ENCODE measurements at places on chromosomes 1 and 21.
A peak's percentile ranks its signal among the peaks of the same experiment; 100 is the strongest.

GRCh38 chr1:180256341-180257027, 26.4 kb downstream of the LHX4 start:
- no peak for DNase-seq

- peak; percentile 79 for DNase-seq
These were observed 154.0 kb downstream of the PSMG1 start for GRCh38 chr21:39029086-39029755.

- no peak for DNase-seq
These were observed 6.2 kb downstream of the MAP1LC3C start for GRCh38 chr1:241992734-241993133.

DNA sequence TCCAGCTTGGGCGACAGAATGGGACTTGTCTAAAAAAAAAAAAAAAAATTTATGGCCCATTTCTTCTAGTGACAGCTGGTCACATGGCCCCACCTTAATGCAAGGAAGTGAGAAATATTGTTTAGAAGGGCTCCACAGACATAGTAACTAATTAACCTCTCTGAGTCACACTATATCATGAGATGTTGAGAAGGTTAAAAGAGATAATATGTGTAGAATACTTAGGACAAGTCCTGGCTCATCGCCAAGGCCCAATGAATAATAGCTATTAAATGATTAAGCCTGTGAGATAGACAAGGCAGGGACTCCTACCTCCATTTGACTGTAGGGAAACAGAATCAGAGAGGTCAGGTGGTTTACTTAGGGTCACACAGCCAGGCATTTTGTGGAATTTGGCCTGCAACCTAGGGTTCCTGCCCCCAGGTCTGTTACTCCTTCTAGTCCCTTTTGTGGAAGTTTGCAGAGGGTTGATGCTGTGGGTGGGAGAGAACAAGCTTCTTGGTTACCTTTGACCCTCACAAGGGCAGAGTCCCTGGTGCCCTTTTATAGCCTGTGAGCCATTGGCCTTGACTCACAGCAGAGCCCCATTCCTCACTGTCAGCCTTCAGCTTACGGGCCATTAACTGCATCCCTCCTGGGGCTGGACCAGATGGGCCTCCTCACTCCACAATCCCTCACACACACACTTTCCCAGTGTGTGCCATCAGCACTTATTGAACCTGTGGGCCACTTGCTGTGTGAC, 48.5 kb downstream of the OPRD1 start:
- no peak for DNase-seq

GRCh38 chr1:143720087-143721023, 251.4 kb downstream of the FAM72C start:
- DNase-seq = no peak

- no peak for DNase-seq
These were observed 86.1 kb downstream of the NPHP4 start for GRCh38 chr1:5906116-5906515.

DNA sequence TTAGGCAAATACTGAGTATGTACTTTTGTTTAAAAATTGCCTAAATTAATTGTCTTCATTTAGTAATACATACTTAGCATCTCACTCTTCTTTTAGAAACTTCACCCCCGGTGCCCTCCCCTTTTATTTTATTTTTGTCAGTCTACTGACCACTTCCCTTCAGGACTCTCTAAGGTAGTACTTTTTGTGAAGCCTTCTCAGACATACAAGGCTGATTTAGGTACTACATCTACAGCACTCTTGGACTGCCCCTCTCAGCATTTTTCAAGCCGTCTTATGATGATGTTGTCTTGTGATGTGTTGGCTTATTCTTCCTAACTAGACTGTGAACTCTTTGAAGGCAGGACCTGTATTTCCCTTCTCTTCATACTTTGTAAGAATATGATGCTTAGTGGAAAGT, 24.7 kb downstream of the RPS6KC1 start:
- no peak for DNase-seq

DNA sequence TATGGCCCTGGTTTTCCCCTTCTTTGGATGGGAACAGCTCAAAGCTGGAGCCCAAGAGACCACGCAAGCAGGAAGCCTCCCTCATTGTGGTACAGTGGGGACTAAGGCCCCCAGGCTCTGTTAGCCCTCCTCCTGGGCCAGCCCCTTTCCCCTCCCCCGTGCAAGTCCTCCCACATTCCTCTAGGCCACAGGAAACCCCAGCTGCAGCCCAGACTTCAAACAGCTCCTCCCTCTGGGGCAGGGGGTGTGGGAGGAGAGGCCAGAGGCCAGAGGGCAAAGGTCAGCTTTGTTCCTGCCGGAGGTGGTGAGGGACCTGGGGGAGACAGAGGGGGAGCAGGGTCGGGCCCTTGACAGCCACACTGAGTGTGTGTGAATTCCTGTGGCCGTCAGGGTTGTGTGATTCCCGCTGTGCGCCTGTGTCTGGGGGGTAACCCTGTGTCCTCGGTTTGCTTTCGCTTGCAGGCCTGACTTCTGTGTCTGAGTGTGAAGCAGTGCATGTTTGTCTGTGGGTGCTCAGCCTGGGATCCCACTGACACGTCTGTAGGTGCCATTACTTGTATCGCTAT, 3.4 kb upstream of the AHDC1 start:
- no peak for DNase-seq

DNA sequence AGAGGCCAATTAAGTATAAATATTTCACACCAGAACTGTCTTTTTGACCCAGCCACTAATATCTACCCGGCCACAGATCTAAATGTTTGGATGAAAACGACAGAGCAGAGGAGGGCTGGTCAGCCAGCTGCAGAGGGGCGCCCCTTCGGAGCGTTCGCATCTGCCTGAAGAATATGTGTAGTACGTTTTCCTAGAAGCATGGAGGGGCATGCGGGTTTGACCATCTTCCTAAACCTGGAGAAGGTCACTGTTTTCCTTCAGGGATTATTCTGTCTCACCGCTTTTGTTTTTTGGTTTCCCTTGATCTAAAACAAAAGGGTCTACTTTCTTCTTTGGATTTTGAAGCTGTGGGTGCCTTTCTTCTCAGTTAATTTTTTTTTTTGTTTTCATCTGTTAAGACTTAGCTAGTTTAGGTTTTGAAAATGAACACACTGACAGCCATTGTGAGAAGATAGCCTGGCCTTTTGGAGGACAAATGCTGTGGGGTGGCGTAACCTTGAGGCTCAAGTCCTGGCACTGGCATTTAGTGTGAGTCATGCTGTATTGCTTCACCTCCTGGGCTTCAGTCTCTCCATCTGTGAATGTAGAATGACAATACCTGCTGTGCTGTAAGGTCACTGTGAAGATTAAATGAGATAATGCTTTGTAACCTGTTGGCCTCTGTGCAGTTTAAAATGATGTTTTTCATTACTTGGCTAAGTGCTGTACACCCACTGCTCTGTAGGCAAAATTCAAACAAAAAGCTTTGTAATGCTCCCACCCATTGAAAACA, 74.1 kb upstream of the IRF2BP2 start:
- DNase-seq = peak; percentile 78

- DNase-seq = no peak
These were observed 6.2 kb downstream of the INAVA start for GRCh38 chr1:200900877-200901276.

GRCh38 chr1:65457868-65458267, 37.4 kb downstream of the LEPR start:
- no peak for DNase-seq

- no peak for DNase-seq
These were observed 12.9 kb downstream of the EPB41 start for GRCh38 chr1:28927266-28927647.

DNA sequence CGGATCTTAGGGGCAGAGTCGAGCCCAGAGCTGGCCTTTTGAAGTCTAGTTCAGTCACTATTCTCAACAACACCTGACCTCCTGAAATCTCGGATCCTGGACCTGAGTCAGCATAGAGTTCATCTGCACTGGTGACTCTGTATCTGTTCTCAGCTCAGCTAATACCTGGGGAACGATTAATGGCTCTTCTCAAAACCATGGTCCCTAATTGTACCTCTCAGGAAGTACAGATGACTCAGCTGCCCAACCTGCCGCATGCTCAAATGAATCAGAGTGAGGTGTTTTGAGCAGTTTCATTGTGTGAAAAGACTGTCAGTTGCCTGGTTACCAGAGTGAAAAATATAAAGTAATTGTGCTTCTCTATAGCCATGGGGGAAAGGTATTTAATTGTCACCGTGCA, 89.2 kb downstream of the SLC35F3 start:
- DNase-seq = no peak

DNA sequence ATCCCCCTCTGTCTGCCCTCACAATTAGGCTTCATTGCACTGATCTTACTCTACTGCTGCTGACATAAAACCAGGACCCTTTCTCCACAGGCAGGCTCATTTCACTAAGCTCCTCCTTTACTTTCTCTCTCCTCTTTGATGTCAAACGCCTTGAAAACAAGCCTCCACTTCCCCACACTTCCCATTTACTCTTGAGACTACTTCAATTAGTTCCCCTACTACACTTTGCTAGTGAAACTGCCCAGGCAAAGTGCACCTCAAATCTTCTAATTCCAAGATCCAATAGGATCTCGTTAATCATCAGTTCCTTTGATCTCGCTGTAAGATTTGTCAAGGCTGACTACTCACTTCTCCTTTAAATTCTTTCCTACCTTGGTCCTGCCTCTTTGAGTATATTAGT, 5.9 kb upstream of the CDC20 start:
- no peak for DNase-seq

DNA sequence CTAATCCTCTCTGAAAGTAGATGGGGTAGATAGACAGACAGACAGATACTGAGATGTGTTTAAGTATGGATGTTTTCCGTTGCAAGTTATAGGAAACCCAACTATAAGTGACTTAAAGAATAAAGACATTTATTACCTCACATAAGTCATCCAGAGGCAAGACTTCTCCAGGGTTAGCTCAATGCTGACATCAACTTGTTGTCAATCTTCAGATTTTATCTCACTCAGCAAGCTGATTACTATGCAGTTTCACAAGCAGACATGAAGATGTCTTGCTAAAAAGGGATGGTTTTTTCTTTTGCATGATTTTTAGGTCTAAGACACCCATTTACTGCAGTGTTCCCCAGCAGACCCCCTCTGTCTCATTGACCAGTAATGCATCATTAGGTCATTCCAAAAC, 30.7 kb upstream of the ZNF362 start:
- no peak for DNase-seq

DNA sequence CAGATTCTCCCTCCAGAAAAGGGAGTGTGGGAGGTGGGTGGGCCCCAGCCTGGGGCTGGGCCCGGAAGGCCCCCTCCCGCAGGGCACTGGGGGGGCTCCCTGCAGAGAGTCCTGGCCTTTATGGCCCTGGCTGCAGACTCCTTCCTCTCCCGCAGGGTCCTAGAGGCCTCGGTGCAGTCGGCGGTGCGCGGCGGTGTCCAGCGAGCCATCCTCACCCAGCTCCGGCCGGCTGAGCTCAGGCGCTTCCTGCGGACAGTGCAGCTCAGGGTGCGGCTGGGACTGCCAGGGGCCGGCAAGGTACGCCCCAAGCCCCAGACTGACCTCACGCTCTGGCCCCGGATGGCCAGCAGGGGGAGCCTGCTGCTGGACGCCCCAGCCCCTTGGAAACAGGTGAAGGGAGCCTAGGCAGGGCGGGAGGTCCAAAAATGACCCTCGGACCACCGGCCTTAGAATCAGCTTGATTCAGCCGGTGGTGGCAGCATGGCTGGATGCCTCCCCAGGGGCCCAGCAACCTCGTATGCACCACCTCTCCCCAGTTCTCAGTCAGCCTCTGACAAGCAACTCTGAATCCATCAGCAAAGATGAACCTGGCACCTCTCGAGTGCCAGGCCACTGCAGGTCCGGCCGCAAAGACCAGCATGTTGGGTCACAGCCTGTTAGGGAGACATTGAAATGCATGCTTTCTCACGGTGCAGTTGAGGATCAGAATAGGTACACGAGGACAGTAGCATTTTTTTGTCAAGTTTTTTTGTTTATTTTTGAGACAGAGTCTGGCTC, 20.6 kb downstream of the MTHFR start:
- peak; percentile 84 for DNase-seq
